ENCODE measurements at places on chromosomes 3 and 15.

DNA sequence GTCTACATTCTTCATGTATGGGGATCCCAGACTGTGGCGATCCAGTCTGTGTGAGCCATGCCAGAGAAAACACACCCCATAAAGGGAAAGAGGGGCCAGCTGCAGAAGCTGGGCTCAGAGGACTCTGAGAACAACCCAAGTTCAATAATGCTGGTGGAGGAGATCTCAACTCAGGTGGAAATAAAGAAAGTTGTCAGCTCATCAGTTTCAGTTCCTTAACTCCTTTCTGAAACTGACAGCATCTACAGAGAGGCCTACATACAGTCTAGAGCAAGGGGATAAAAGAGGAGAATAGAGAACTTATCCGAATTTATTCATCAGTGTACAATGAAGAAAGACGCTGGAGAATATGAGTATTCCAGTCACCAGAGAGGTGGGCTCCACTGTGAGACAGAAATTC, 77.0 kb downstream of the NTRK3 start:
- DNase-seq: no peak

DNA sequence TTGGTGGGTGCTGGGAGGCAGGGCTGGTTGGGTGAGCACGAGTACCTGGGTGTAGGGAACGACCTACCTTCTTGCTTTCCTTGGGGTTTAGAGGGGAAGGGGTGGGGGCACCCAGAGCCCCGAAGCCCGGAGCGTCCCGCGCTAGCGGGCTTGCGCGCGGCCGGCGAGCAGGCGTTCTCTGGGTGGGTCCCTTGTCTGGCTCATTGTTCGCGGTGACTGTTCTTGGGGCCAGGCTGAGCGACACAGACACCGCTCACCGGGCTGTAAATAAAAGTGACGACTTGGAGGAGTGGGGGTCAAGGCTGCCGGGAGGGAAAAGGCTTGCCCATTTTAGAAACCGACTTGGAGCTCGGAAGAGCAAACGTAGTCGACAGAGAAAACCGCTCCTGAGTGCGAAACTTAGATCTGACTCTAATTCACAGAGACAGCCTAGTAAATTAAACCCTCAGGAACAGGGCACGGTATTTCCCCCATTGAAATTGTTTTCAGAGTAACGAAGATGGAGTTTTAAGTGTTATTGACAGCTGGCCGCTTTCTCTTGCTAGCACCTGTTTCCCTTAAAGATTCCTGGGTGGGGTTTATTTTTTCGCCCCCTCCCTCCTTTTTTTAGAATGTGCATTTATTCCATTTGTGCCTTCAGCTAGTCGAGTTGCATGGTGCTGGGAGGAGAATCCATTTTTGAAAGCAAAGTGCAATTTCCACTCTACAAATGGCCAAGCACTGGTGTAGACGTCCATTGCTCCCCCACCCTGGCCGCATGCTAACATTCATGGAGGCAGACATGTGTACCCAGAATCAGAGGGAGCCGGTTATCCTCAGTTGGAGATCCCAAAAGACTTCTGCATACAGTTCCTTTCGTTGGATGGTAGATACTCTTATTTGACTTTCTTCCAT, 532.1 kb upstream of the SEMA6D start:
- DNase-seq: no peak

GRCh38 chr15:31255732-31256377, 70.8 kb upstream of the KLF13 start:
- no peak for DNase-seq

GRCh38 chr3:187902041-187902471, 156.8 kb upstream of the BCL6 start:
- DNase-seq: no peak

DNA sequence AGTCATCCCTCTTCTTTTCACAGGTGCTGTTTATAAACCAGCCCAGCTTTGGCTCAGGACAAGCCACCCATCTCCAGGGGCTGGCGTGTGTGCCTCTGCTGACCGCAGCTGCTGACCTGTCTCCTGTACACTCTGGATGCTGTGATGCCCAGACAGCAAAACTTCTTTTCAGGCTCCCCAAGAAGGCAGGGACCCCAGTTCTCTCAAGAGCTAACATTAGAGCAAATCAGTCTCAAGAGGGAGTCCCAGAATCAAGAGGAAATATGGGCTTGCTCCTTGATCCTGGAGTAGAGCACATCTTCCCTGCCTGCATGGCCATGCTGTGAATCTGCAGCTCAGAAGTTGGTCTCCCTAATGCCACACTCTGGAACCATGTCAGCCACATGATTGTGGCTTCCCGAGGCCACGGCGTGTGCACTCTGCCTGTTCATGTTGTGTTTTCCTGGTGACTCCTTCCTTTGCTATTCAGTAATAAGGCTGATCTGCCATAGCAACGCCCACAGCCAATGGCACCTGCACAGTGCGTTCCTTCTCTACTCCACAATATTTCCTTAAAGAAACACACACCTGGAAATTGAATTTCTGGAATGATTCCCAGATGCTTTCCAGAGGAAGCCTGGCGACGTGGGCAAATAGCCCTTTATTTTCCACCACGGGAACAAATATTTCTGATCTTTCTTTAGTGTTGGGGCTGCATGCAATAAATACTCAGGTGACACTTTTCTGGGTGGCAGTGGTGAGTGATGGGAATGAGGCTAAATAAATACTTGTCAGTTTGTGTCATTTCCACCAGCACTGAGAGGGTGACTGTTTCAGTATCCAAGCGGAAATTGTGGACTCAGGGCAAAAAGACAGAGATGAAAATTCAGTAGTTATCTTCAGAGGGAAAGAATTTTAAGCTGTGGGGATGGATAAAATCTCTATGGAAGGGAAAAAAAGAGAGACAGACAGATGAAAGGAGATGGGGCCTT, 21.9 kb upstream of the THSD4 start:
- peak; percentile 92 for DNase-seq

DNA sequence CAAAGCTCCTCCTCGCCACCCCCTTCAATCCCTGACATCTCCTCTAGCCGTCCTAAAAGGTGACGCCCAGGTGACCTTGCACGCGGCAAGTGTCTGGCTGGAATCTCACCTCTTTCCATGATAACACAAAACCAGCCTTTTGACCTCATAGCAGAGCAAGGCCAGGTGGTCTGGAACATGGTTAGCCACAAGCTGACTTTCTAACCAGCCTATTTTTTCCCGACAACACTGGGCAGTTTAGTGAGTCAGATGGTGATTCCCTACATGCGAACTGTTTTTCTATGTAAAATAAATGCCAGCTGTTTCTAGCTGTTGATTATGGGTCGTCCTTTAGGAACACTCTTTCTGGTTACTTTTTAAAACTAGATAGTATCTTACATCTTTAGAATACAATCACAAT, 243.0 kb downstream of the CD47 start:
- DNase-seq: no peak

All from NCI-H226 (cell line).